ENCODE measurements at places on chromosomes 5 and 9.
A peak's percentile ranks its signal among the peaks of the same experiment; 100 is the strongest.

GRCh38 chr5:136057401-136058038 lies 28.7 kb downstream of the TGFBI start:
- DNase-seq = peak; percentile 97

- no peak for DNase-seq
These were observed 133.9 kb upstream of the ZNF618 start for GRCh38 chr9:113741886-113742854.

- no peak for DNase-seq
These were observed 33.7 kb downstream of the GPR21 start for GRCh38 chr9:123067136-123067535.

- no peak for DNase-seq
These were observed 681 bp upstream of the CHSY3 start for GRCh38 chr5:129903466-129904101.
